Omental fat pad (tissue), 4 donors: ENCODE measurements at places on chromosomes 7 and 10. TPM values are rescaled to one million over a fixed set of nuclear protein-coding genes. Genes with fewer than 3 reads are reported as not detected.
A peak's percentile ranks its signal among the peaks of the same experiment; 100 is the strongest.

Gene FKBP9
- total RNA-seq = 269 TPM

- peak; percentile 28 for DNase-seq
Measured at GRCh38 chr10:79904671-79905321, 44.1 kb downstream of the SFTPD start.

Gene CUX1
- total RNA-seq = 68.9 TPM

DNA sequence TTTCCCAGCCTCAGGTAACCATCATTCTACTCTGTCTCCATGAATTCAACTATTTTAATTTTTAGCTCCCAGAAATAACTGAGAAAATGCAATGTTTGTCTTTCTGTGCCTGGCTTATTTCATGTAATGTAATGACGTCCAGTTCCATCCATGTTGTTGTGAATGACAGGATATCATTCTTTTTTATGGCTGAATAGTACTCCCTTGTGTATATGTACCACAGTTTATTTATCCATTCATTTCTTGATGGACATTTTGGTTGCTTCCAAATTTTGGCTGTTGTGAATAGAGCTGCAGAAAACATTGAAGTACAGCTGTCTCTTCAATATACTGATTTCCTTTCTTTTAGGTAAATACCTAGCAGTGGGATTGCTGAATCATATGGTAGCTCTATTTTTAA is 10.5 kb downstream of the ATRNL1 start:
- DNase-seq = no peak

Gene VGF
- total RNA-seq = not detected

DNA sequence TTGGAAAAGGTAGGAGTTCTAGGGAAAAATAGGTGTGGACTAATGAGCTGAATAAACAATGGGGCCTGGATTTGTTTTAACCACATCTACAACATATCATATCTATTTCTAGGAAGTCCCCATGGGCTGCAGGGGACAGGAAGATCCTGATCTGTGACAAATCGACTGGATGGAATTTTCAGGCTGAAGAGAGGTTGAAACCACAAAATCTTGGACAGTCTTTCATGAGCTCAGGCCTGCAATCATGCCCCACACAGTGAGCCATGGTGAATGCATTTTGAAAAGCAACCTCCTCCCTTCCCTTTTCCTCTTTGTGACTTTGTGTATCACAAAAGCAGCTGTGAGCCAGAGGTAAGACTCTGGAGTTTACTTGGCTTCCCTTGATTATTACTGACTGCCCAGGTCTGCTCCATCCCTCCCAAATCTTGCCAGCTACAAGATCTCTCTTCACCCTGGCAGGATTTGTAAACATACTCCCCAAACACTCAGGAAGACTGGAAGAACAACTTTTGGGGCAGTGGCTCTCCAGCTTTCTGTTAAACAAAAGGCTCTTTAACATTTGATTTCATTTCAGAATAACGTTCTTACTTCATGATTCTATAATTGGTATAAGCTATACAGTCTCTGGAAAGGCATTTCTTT is 66.4 kb downstream of the ASAH2B start:
- DNase-seq = no peak

DNA sequence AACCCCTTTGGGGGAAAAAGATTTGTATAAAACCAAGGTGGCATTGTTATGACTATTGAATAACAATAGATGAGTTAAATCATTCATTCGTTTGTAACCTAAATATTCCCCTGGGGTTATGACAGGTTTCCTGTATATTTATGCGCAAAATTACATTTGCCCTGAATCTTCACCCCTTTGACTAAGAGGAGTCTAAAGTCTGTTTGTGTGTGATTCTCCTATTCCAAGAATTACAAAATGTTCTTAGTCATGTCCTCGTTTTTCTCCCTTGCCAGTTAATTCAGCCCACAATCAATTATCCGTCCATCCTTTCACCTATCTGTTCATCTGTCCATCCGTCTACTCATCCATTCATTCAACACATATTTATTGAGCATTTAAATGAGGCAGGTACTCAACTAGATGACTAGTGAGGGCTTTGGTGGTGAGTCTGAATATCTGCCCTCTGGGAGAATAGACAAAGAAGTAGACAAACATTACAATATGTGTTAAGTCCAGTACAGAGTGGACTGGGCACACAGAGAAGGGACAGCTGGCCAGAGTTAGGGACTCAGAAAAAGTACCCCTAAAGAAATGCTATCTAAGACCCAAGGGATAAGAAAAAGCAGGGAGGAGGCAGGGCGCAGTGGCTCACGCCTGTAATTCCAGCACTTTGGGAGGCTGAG is 35.6 kb upstream of the TCF7L2 start:
- no peak for DNase-seq

DNA sequence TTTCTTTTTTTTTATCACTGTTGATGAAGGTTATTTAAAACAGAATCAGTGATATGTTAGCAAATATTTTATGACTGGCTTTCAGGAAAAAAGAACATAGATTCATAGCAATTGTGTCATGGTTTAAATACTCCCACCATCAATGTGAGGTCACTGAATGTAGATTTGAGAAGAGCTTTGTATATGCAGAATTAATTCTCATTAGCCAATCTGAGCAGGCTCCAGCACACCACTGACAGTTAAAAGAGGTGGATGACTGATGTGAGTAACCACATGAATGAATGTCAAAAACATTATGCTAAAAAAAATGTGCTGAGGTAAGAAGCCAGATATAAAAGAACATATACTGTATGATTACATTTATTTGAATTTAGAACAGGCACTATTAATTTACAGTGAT is 174.8 kb upstream of the KAT6B start:
- no peak for DNase-seq

GRCh38 chr10:112750427-112751167 is 199.4 kb upstream of the TCF7L2 start:
- DNase-seq = no peak

GRCh38 chr7:85480666-85481065 is 293.8 kb upstream of the SEMA3D start:
- DNase-seq = no peak

GRCh38 chr7:14806891-14807290 is 95.7 kb downstream of the DGKB start:
- no peak for DNase-seq
